ENCODE measurements at places on chromosomes 2 and 18. TPM values are rescaled to one million over a fixed set of nuclear protein-coding genes. Genes with fewer than 3 reads are reported as not detected.
A peak's percentile ranks its signal among the peaks of the same experiment; 100 is the strongest.

DNA sequence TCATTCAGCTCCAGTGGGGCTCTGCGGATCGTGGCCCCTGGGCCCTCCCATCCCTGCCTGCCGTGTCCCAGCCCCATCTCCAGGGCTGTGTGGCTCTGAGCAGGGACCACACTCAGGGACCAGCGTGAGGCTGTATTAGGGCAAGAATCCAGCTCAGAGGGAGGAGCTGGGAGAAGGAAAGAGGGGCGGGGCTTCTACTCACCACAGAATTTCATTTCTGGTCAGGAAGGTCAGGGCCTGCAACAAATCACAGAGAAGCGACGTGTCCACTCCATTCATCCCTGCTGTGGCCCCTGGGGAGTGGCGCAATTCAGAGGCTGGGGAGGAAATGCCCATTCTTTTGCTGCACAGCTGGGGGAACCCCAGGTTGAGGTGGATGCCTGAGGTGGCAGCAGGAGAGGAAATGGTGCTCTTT is 828 bp downstream of the CIB4 start:
- DNase-seq = no peak

- DNase-seq = no peak
These were observed 23.2 kb upstream of the FAP start for GRCh38 chr2:162266460-162266760.

GRCh38 chr2:179669196-179669595 is 192.2 kb downstream of the ZNF385B start:
- DNase-seq = no peak

- DNase-seq = no peak
These were observed 78.3 kb downstream of the SKA1 start for GRCh38 chr18:50453014-50453680.

DNA sequence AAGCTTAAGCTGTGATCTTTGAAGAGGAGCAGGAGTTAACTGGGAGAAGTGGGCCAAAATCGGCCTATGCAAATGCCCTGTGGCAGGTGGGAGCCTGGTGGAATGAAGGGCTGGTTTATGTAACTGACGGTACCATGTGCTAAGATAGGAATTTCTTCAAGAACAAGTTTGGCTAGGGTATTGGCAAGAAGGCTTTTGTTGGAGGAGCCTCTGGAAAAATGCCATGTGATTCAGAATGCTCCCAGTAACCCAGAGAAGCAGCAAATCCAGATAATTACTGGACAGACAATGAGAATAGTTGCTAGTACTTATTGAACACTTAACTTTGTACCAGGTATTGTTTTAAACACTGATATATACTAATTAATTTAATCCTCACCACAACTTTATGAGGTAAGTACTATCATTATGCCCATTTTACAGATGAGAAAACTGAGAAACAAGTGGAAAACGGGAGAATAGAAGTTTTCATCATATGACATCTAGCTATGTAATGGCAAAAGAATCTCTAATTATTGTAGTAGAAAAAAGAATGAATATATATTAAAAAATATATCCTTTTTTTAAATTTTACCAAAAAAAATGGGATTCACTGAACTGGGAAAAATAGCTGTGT is 9.1 kb upstream of the FAM124B start:
- DNase-seq = no peak

DNA sequence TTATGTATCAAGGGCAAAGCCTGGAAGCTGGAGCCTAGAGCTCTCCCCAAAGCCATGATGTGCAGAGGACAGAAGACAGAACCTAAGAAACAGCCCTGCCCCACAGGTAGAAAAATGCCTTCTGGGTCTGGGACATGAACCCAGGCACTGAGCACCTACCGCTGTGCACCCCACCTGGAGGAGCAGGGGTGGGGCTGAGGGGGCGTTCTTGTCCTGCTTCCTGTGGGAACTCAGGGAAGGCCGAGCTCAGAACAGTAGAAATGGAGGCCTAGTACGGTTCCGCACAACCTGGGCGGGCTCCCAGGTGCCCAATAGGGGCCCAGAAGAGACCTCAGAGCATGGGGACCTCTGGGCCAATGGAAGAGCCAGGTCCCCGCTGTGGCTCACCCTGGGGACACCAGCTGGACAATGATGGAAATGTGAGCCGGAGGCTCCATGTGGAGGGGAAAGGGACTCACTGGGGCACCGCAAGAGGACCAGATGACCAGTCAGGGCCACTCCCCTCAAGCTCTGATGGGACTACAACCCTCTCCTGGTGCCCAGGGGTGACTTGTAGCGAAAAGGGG is 3.2 kb downstream of the CRACDL start:
- DNase-seq = no peak

GRCh38 chr2:16653799-16654198 is 11.8 kb downstream of the CYRIA start:
- no peak for DNase-seq

DNA sequence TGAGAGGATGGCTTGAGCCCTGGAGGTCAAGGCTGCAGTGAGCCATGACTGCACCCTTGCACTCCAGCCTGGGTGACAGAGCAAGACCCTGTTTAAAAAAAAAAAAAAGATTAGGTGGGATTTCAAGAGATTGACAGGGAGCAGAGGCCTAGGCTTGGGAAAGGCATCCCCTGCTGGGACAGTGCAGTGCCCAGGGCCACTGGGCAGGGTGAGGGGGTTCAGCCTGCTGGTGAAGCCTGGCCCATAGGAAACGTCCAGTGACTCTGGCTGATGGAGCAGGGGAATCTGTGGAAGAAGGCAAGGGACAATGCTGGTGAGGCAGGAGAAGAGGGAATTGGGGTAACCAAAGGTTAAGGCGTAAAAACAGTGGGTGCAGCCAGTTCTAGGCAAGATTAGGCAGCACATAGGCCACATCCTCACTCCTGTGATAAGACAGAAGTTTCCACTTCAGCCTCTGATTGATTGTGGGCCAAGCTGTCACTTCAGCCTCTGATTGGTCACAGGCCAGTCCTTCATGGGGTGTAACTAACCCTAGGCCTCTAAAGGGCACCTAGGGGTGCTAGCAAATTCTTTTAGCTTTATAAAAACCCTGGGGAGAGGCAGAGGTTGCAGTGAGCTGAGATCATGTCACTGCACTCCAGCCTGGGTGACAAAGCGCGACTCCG is 128.6 kb downstream of the MSH2 start:
- DNase-seq = no peak

- DNase-seq = no peak
These were observed 207.6 kb upstream of the SMIM21 start for GRCh38 chr18:75635096-75635495.

DNA sequence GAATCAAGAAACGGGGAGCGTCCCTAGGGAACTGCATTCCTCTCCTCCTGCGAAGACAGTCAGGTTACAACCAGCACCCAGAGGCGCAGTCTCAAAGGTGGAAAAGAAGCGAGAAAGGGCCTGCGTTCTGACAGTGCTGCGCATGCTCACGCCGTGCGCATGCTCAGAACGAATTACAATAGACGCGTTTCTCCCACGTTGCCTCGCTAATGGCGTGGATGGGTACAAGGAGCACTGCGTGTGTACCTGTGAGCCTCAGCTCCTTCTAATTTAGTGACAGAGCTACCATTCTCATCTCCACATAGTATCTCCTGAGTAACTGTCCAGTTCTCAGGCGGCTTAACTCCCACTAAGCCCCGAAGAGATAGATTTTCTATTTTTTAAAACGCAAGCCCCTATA is 448.8 kb downstream of the TXNL1 start:
- DNase-seq = no peak

GRCh38 chr2:41137031-41137430 is 685.1 kb upstream of the SLC8A1 start:
- DNase-seq = no peak

DNA sequence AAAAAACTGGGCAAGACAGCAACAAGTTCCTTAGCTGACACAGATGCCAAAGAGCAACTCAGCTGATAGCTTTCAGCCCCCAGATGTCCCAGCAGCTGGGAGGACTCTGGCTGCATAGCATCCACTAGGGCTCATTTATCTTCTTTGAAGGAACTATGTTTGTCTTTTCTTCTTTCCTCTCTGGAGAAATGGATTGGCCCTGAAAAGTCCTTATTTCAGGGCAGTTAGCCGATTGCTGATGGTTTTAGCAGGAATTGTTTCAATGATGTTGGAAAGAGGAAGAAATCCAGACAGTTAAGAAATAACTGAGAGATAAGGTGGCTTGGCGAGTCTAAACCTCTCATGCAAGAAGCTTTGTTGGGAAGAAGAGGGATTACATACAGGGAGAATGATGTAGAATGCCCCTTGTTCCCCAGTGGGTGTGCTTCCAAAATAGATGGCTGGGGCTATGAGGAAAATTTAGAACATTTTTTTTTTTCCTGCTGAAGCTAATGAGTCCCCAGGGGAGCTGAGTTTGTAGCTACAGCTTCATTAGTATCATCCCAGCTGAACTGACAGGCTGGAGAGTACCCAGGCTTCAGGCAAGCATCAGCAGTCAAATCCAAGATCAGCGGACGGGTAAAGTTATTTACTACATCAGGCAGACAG is 33.6 kb upstream of the SERPINE2 start:
- DNase-seq = no peak

- DNase-seq = no peak
These were observed 318.6 kb downstream of the SLC4A3 start for GRCh38 chr2:219946021-219946420.

- DNase-seq = no peak
These were observed 208.7 kb downstream of the KCNE4 start for GRCh38 chr2:223260681-223261080.

DNA sequence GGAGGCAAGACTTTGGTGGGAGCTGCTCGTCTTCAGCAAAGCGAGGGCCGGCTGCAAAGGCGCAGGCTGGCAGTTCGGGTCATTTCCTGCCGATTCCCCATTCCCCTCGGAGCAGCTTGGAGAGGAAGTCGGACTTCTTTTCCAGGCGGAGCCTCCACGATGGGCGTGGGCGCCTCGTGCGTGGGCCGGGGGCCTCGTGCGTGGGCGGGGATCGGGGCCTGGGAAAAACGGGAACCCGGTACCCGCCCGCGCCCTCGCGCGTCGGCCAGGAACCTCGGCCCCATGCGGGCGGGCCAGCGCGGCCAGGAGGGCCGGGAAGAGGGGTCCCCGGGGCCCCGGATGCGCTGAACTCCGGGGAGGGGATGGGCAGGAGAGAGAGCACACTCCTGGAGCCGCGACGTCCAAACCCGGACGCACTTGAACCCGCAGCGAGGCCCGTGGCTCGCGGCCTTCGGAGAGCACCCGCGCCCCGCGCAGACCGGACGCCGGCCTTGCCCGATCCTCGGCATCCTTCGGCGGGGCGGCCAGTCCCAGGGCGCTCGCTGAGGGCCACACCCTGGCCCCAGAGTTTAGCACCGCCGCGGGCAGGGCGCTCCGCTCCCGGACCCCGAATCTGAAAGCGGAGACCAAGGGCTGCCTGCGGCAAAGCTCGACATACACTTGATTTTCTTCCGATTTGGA is 368.4 kb downstream of the MTX2 start:
- DNase-seq = no peak

- no peak for DNase-seq
These were observed 10.7 kb upstream of the SPOPL start for GRCh38 chr2:138490673-138491494.

DNA sequence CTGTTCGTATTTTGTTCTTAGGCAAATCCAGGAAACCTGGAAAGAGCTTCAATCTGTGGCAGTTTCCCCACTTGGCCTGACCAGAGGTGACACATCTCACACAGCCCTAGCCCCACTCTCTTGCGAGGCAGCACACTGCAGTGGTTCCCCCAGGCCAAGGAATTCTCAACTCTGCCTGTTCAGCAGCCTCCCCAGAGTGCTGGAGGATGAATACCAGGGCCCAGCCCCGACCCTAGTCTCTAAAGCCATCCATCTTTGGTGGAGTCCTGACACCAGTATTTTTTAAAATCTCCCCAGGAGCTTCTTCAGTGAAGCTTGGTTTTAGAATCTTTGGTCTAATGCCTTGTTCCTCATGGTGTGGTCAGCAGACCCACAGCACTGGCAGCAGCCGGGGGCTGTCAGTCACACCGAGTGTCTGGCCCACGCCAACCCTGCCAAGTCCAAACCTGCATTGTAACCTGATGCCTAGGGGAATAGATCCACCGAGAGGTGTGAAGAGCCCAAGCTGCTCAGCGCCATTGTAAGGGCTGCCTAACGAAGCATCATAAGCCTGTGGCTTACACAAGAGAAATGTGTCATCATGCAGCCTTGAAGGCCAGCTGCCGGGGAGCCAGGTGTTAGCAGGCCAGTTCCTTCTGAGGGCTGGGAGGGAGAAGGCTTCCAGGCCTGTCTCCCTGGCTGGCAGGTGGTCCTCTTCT is 428.7 kb upstream of the ID2 start:
- DNase-seq = peak; percentile 40

DNA sequence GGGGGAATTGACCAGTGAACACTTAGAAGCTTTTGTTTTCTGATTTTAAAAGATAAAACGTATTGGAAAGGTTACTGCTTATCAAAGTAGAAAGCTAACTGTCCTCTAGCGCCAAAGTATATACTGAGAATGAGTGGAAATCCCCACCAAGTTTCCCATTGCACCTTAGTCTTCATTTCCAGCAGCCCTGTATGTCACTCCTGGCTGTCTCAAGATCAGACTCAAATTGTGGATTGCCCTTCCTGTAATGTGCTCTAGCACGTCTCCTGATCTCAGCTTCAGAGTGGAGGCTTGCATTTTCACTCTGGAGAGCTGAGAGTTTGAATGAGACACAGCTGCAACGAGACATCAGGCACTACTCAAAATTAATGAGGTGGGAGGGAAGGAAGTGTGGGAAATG is 26.6 kb downstream of the MFF start:
- no peak for DNase-seq

- no peak for DNase-seq
These were observed 82.8 kb downstream of the AFF3 start for GRCh38 chr2:100059638-100060037.

GRCh38 chr2:224120986-224121385 is 81.9 kb upstream of the SERPINE2 start:
- no peak for DNase-seq

GRCh38 chr2:72146347-72147302 is 1.0 kb downstream of the CYP26B1 start:
- peak; percentile 80 for DNase-seq

DNA sequence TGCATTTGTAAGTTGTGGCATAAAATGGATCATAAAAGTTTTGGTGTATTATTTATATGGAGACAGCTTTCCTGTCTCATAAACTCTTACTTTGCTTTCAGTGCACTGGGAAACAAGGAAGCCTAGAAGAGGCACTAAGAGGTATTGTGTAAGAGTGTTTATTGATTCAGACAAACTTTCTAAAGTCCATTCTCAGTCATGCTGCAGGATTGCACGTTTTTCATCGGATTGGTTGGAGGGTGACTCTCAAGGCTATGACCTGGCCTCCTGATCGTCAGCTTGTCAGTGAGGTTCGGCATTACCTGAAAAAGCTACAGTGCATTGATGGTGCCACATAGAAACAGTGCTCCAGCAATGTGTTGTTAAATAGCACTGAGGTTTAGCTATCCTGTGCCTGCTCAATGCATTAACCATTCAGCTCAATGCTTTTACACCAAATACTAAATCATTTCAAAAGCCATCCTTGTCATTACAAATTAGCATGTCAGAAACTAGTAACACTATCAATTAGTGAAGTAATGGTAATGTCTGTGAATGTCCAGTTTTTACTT is 545.5 kb downstream of the CBLN2 start:
- no peak for DNase-seq

The KIF5C gene
- total RNA-seq = 10.2 TPM

The ATP6V1B1 gene
- total RNA-seq = 6.3 TPM

The SP140L gene
- 24.2 TPM for total RNA-seq

The DAW1 gene
- total RNA-seq = not detected

The RGPD4 gene
- total RNA-seq = 0.18 TPM

The TM4SF20 gene
- total RNA-seq = not detected

The CLIP4 gene
- total RNA-seq = 22.1 TPM

The FAM110C gene
- not detected for total RNA-seq

The TMEM163 gene
- not detected for total RNA-seq

Measured in osteocyte (in vitro differentiated cells).